ENCODE measurements at places on chromosomes 11 and 22. TPM values are rescaled to one million over a fixed set of nuclear protein-coding genes. Genes with fewer than 3 reads are reported as not detected.

CCND1 gene
- total RNA-seq = 17.2 TPM

GRCh38 chr22:48727454-48728058, 1100.1 kb downstream of the BRD1 start:
- DNase-seq = no peak
- H3K27me3 ChIP-seq = no peaks in the 10 kb centered on the region
- no peak overlapping the region for H3K27ac ChIP-seq
- H3K36me3 ChIP-seq = no peaks in the 10 kb centered on the region
- H3K4me1 ChIP-seq = no peaks in the 10 kb centered on the region

DUSP8 gene
- 1.6 TPM for total RNA-seq

FAM180B gene
- total RNA-seq = 0.19 TPM

- no peak for DNase-seq
- no peak overlapping the region for H3K27ac ChIP-seq
- H3K36me3 ChIP-seq = no peaks in the 10 kb centered on the region
These were observed 21.4 kb upstream of the RCN1 start for GRCh38 chr11:32069361-32070058.

GRCh38 chr11:67452141-67452952, at the start of gene GPR152:
TSS of gene GPR152 (minus strand) at chr11:67452729. CDS start at chr11:67452724, 5 bp downstream.
- peaks cover 3% of the 10 kb centered on the region for H3K27me3 ChIP-seq
- no peaks in the 10 kb centered on the region for H3K36me3 ChIP-seq
- no peak for DNase-seq
- no peak within 1 kb of the TSS for H3K27ac ChIP-seq
- peaks cover 11% of the 10 kb centered on the region for H3K4me1 ChIP-seq

DNA sequence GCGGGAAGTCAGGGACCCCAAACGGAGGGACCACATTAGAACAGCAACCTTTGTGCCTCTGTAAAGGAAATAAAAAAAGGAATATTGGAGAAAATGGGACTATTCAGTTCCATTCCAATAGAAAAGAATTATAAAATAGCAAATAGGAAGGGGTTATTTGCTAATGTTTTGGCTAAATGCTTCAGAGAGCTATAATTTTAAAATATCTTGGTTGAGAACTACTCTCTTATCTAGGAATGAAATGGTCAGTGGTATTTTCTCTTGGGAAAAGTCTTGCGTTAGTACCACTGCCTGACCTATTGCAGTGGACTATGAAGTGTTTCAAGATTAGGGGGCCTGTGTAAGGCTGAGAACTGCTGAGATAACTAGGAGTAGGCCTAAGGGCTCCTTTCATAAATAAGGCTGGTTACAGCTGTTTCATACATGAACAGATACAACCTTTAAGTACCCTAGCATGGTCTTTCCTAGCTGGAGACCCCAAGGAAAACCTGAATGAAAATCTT, 6.9 kb upstream of the WEE1 start:
- peaks cover 4% of the 10 kb centered on the region for H3K27me3 ChIP-seq
- no peak overlapping the region for H3K4me3 ChIP-seq
- peaks cover 3% of the 10 kb centered on the region for H3K36me3 ChIP-seq
- H3K4me1 ChIP-seq = peaks cover 20% of the 10 kb centered on the region
- DNase-seq = peak; percentile 40
- peak overlapping the region; percentile 85 for H3K27ac ChIP-seq

GRCh38 chr11:19800714-19801519, 88.3 kb downstream of the NAV2 start:
- DNase-seq = no peak
- peaks cover 2% of the 10 kb centered on the region for H3K27me3 ChIP-seq
- H3K4me3 ChIP-seq = no peak overlapping the region
- H3K36me3 ChIP-seq = no peaks in the 10 kb centered on the region
- no peaks in the 10 kb centered on the region for H3K4me1 ChIP-seq

- peaks cover 59% of the 10 kb centered on the region for H3K27me3 ChIP-seq
- DNase-seq = no peak
- peaks cover 2% of the 10 kb centered on the region for H3K36me3 ChIP-seq
- H3K4me3 ChIP-seq = no peak overlapping the region
- no peak overlapping the region for H3K27ac ChIP-seq
These were observed 18.8 kb downstream of the RTN4RL2 start for GRCh38 chr11:57479021-57479663.

TMEM225 gene
- total RNA-seq = not detected

GRCh38 chr11:133206313-133207005, 325.8 kb downstream of the OPCML start:
- no peak for DNase-seq
- H3K4me1 ChIP-seq = no peaks in the 10 kb centered on the region
- H3K36me3 ChIP-seq = no peaks in the 10 kb centered on the region

DNA sequence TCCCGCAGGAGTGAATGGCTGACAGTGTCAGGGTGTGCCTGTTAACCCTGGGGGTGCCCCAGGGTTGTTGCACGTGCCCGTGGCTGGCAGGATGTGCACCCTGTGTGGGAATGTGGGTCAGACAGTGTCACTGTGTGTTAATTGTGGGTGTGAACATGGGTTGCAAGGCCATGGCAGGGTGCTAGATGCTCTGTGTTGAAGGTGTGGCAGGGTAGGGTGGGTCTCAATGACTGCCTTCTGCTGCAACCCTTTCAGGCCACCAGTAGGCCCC, 8.3 kb downstream of the RIN1 start:
- DNase-seq = peak; percentile 73
- H3K4me1 ChIP-seq = peaks cover 37% of the 10 kb centered on the region
- H3K4me3 ChIP-seq = peak overlapping the region; percentile 34
- no peaks in the 10 kb centered on the region for H3K27me3 ChIP-seq
- peak overlapping the region; percentile 72 for H3K27ac ChIP-seq
- no peaks in the 10 kb centered on the region for H3K36me3 ChIP-seq

GRCh38 chr22:34620832-34621231, 445.1 kb upstream of the ISX start:
- H3K4me1 ChIP-seq = no peaks in the 10 kb centered on the region
- no peak for DNase-seq
- H3K4me3 ChIP-seq = no peak overlapping the region

DNA sequence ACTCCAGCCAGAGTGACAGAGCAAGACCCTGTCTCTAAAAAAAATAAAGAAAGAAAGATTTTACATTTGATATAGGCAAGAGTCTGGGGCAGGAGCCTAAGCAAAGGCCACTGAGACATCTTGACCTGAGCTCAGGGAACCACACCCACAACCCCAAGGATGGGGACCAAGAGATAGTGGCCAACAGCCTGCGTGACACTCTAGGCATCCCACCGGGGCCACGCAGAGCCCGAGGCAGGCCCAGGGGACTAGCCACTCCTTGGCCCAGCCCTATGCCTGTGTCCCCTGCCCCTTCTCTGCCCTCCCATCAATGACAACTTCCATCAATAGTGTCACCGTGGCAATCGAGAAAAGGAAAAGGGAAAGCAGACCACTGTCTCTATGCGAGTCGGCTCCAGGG, 41.1 kb downstream of the MN1 start:
- no peak for DNase-seq
- no peaks in the 10 kb centered on the region for H3K36me3 ChIP-seq
- H3K27me3 ChIP-seq = no peaks in the 10 kb centered on the region
- no peaks in the 10 kb centered on the region for H3K4me1 ChIP-seq

DNA sequence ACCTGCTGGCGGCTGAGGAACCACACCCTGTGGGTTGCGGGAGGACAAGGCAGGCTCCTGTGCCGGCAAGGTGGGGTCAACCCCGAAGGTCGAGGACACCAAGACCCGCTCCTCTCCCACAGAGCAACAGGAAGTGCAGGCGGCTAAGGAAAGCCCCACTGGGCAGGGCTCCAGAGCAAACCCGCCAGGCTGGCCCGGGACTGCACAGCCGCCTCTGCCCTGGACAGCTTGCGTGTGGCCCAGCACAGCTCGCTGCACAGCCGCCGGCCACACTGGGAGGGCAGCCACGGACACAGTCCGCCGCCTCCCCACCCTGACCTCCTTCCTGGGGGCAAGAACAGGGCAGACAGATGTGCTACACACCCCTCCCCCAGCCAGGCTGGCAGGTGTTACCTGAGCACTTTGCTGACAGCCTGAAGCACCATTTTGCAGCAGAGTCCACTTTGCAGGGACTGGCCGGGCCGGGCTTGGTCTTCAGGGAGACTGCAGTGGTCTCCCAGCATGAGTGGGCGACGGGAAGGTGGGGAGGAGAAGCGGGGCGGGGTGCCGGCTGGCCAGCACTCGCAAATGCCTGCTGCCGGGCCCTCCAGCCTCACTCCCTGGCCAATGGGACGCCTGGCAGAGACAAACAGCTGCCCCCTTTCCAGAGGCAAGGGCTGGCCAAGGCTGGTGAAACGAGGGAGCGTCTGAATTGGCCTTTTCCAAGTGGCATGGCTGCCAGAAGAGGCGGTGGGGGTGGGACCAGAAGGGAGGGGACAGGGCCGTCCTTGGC, at the start of gene MOB2:
Gene MOB2, minus strand, starts transcription at position 726 of the 772 bp plus-strand sequence. Its CDS starts 223 bp downstream, at position 503.
- no peak within 1 kb of the TSS for H3K4me3 ChIP-seq
- no peak within 1 kb of the TSS for H3K27ac ChIP-seq
- DNase-seq = no peak
- no peaks in the 10 kb centered on the region for H3K36me3 ChIP-seq
- H3K27me3 ChIP-seq = no peaks in the 10 kb centered on the region

DNA sequence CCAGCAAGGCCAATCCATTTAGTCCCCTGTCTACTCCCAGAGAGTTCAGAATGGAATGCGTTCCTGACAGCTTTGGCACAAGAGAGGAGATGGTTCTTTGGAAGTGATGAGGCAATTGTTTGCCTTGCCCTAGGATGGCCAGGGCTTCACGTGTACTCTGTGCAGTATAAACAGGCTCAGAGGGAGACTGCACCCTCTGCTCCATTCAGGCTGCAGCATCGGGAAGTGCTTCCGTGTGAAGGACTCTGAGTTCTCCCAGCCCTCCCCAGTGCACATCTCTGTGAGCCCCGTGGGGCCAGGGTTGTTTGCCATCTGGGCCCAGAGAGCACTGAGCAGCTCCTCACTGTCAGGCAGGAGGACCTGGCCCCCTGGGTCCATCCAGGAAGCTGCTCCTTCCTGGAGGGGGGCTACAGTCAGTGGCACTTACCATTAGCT, 215.3 kb upstream of the TBCEL start:
- H3K36me3 ChIP-seq = no peaks in the 10 kb centered on the region
- H3K4me3 ChIP-seq = no peak overlapping the region
- H3K4me1 ChIP-seq = no peaks in the 10 kb centered on the region
- no peak overlapping the region for H3K27ac ChIP-seq
- peaks cover 2% of the 10 kb centered on the region for H3K27me3 ChIP-seq

SCGB1D2 gene
- not detected for total RNA-seq

- peaks cover 9% of the 10 kb centered on the region for H3K27me3 ChIP-seq
- H3K36me3 ChIP-seq = no peaks in the 10 kb centered on the region
- H3K4me3 ChIP-seq = no peak overlapping the region
- DNase-seq = no peak
- H3K4me1 ChIP-seq = no peaks in the 10 kb centered on the region
- no peak overlapping the region for H3K27ac ChIP-seq
These were observed 53.2 kb downstream of the SPON1 start for GRCh38 chr11:14015711-14016110.

- peaks cover 3% of the 10 kb centered on the region for H3K27me3 ChIP-seq
- H3K36me3 ChIP-seq = no peaks in the 10 kb centered on the region
- no peak for DNase-seq
- no peak within 1 kb of the TSS for H3K4me3 ChIP-seq
These were observed at the start of gene SLC22A25 for GRCh38 chr11:63243533-63243932. TSS of gene SLC22A25 (minus strand) at chr11:63243599. CDS start at chr11:63229652, 13,947 bp downstream.

MAPK8IP2 gene
- total RNA-seq = 0.19 TPM

GRCh38 chr11:132168344-132168981, 798.0 kb downstream of the NTM start:
- no peaks in the 10 kb centered on the region for H3K27me3 ChIP-seq
- no peaks in the 10 kb centered on the region for H3K4me1 ChIP-seq

GRCh38 chr11:61142424-61142823, 18.8 kb downstream of the VPS37C start:
- H3K27ac ChIP-seq = no peak overlapping the region
- peaks cover 1% of the 10 kb centered on the region for H3K4me1 ChIP-seq
- no peaks in the 10 kb centered on the region for H3K36me3 ChIP-seq
- no peak for DNase-seq

DNA sequence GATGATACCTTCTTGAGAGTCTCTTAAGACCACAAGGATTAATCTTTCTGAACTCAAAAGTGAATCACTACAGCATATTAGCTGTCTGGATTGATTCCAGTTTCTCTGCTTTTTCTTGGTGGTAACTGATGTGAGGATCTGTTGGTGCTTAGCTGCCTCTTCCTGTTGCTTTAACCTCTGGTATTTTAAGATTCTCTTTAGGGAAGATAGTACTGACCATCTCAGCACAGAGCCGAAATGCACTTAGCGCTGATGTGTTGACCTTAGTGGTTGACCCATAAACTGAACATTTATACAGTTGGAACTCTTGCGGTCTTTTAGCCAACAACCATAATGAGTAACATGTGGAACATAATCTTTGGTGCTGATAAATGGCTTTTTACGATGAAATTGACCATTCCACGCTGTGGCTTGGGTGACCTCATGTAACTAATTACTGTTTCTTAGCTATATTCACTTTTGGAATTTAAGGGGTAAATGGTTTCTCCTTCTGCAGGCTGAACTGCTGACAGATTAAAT, 33.7 kb downstream of the APLP2 start:
- no peaks in the 10 kb centered on the region for H3K36me3 ChIP-seq
- DNase-seq = no peak
- no peak overlapping the region for H3K4me3 ChIP-seq
- H3K27me3 ChIP-seq = peaks cover 2% of the 10 kb centered on the region
- H3K27ac ChIP-seq = no peak overlapping the region

- H3K27ac ChIP-seq = no peak overlapping the region
- peak; percentile 70 for DNase-seq
- no peaks in the 10 kb centered on the region for H3K4me1 ChIP-seq
- H3K4me3 ChIP-seq = no peak overlapping the region
These were observed 59.0 kb downstream of the CEP57 start for GRCh38 chr11:95849087-95849825.

DNA sequence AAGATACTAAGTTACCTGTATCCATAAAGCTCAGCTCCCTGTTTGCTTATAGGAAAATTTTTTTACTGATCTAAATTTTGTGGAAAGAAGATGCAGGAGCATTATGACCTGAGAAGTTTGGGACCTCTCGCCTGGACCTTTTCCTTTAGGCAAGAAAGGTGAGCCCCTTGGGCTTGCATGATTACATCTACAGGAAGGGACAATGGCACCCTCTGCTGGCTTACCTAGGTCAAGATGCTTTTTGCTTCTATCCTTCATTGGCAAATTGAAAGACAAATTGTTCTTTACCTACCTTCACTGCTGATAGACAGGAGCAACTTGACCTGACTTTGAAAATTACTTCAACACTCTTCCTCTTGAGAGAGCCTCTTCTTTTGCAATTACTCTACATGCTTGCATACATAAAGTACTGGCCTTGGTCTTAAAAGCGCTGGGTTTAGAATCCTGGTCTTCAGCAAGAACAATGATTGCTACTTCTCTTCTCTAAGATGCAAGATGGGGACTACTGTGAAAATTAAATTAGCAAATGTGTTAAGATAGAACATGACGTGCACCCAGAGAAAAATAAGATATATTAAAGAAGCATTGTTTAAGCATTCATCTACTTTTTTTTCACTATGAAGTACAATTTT, 147.2 kb downstream of the TRPC6 start:
- no peaks in the 10 kb centered on the region for H3K36me3 ChIP-seq
- H3K27me3 ChIP-seq = no peaks in the 10 kb centered on the region
- no peak for DNase-seq
- H3K27ac ChIP-seq = no peak overlapping the region

Data from activated CD4-positive, alpha-beta T cell treated with anti-CD3 and anti-CD28 coated beads, Interleukin-2, amount 10 ng/mL, durations not matched to agents 24 days and 14 days (primary cell).